ENCODE measurements at places on chromosomes 1 and 21.

- no peak for DNase-seq
Measured at GRCh38 chr1:181430015-181430885, 53.1 kb upstream of the CACNA1E start.

DNA sequence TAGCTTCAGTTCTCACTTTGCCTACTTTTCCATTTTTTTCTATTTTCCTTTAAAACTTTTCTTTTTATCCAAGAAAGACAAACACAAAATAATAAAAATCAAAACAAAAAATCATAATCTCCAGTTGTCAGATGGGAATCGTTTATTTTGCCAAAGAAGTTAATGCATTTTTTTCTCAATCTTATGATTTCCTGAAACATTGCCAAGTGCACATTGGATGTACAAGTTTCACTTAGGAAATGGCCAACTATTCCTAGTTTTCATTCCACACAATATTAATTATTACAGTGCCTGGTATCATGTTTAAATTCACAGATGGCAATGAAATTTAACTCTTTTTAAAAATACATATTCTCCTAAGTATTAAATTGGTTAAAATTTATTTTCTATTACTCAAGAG, 1050.5 kb downstream of the TTLL7 start:
- no peak for DNase-seq

DNA sequence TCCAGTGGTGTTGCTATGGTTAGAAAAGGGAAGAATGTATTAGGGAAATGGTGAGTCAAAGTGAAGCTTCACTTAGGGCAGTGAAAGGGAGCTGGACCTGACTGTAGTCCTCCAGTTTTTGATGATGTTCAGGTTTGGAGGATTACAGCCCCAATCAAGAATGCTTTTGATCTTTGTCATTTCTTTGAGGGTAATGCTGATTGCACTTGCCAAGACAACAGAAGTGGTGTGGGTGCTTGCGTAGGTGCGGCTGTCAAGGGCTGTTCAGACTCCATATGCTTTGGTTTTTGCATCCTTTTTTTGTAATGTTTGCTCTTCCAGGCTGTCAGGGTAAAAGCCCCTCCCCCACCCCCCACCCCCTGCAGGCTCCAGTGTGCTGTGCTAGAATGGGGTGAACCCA, 38.9 kb downstream of the HHAT start:
- no peak for DNase-seq

- DNase-seq: no peak
Measured at GRCh38 chr1:15148004-15148403, 5.5 kb upstream of the TMEM51 start.

DNA sequence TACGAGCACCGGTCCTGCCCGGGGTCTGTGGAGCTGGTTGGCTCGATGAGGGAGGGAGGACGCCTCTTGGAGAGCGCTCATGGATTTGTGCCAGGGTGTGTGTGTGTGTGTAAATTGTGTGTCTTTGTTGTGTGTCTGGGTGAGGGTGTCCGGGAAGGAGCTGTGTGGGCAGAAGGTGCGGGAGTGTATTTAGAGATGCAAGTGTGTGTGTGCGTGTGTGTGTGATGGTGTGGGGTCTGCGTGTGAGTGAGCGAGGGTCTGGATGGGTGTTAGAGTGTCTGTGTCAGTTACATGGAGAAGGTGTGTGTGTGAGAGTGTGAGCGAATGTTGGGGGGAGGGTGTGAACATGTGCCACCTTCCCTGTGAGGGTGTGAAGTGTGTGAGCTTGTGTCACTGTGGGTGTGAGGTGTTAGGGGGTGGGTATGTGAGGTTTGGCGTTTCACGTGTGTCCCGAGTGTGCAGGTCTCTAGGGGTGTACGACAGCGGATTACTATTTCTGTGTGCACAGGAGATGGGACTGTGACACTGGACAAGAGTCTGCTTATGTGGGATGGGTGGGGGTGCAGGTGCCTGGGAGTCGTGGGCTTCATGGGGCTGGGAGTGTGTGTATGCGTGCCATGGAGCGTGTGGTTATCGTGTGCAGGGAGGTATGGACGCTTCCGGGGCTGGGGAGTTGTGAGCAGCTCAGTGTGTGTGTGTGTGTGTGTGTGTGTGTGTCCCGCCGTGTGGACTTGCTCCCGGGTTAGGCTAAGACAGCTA, 880 bp downstream of the IGSF21 start:
- no peak for DNase-seq

GRCh38 chr1:21520899-21521716, 11.9 kb downstream of the ALPL start:
- DNase-seq: no peak

DNA sequence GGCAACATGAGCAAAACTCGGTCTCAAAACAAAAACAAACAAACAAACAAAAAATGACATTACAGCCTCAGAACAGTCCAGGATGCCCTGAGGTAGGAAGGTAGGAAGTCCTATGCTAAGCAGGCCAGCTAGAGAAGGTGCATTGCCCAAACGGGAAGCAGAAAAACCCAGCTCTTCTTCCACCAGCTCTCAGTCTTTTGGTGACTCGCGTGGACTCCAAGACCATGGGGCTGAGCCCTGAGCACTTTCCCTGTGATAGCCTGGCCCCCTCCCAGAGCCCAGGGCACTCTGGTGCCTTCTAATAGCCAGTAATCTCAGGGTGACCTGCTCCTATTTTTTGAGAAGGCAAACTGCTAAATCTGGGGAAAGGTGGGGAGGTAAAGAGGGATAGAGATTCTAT, 16.1 kb downstream of the PHLDA3 start:
- no peak for DNase-seq

DNA sequence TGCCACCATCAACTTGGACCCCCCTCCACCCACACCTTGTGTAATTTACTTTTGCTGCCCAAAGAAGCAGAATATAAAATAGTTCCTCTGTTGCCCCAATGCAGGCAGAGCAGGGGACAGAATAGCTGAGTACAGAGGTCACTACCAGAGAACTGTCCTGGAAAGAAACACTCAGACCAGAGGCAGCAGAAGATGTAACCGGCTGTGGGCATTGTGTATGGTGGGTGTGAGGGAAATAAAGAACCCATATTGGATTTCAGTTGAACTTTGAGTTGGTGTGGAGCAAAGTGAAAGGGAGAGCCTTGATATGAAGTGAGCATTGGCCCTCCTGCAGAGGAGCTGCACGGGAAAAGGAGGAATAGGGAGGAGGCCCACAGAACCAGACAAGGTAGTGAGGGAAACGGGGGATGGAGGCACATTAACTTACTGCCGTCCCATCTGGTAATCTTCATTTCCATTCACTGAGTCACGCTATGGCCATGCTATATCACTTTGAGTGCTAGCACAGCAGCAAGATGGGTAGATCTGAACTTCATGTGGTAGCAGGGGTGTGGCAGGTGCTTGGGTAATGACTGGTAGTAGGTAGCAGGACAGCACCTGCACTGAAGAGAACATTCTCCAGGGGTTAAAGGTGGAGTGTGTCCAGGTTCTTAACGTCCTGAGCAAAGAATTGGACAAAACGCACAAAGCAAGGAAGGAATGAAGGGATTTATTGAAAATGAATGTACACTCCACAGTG, 56.3 kb upstream of the FBXO28 start:
- DNase-seq: no peak

- no peak for DNase-seq
Measured at GRCh38 chr21:17146426-17146825, 366.4 kb upstream of the CXADR start.

DNA sequence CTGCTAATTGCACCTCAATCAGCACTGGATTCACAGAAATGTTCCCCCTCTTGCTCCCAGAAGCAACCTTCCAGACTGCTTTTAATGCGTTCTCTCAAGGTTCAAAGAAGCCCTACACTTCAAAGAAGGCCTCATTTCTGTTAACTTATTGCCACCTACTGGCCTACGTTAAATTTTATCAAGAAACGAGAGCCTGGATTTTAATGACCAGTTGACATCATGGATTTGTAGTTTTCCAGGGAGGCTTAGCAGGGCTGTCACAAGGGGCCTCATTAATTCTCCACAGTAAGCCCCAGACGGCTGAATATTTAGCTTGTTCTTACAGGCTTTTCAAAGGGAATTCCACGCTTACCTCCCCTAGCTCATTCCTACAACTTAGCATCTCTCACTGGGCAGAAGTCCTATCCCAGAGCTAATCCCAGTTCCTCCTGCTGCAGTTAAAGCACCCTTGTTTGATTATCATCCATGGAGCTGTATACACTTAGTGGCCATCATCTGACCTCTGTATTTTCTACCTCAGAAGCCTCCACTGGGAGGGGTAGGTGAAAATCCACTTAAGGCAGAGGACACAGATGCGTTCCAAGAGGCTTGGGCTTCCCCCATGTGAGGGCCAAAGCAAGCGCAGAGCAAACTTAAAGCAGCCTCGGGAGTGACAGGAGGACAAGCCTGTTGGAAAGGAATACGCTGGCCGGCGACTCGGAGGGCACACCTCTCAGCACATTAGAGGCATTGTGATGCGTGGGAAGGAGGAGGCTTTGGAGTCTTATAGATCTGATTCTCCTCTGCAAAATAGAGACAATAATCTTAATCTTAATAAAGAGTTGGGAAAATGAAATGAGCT, 32.2 kb upstream of the CYP4X1 start:
- no peak for DNase-seq

- no peak for DNase-seq
Measured at GRCh38 chr1:162838863-162839262, 22.1 kb downstream of the CCDC190 start.

DNA sequence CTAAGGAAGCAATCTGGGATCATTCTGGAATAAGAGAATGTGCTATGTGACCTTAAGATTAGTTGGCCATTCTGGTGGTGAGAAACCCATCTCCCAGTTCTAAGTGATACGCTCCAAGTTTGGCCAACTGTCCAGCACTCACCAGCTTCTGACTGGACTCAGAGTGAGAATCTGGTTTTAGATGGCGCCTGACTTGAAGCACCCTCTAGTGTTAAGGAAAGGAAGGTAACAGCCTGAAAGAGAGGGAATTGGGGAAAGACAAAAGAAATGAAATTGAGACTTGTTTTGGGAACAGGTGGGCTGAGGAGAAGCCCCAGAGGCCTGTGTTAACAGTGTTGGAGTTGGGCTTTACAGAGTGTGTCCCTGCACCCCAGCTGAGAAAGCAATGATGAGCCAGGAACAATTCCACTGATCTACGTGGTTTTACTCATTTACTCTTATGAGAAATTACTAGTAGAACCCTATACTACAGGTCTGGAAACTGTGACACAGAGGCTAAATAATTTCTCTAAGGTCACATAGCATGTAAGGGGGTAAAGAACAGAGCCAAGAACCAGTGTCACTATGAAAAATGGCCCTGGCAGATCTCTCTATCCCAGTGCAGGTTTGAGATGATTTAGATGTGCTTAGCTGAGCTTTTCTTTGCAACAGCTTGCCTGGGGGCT, 9.3 kb upstream of the FCAMR start:
- no peak for DNase-seq

DNA sequence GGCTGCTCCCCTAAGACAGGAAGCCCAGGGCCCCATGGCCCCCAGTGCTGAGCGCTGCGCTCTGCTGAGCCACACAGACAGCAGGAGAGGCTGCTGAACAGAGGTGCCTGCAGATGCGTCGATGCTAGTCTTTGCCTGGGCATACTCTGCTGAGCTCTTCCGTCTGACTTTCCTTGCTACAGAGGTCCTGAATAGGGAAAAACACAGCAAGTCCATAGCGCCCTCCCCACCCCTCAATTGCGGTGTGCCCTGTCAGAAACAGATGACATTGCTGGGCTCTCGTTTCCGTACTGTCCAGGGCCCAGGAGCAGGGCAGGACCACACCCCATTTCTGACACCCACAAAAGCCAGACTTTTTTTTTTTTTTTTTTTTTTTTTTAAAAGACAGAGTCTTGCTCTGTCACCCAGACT, 252.5 kb downstream of the SDCCAG8 start:
- DNase-seq: no peak

- DNase-seq: no peak
Measured at GRCh38 chr21:29164323-29164942, 34.0 kb downstream of the MAP3K7CL start.

DNA sequence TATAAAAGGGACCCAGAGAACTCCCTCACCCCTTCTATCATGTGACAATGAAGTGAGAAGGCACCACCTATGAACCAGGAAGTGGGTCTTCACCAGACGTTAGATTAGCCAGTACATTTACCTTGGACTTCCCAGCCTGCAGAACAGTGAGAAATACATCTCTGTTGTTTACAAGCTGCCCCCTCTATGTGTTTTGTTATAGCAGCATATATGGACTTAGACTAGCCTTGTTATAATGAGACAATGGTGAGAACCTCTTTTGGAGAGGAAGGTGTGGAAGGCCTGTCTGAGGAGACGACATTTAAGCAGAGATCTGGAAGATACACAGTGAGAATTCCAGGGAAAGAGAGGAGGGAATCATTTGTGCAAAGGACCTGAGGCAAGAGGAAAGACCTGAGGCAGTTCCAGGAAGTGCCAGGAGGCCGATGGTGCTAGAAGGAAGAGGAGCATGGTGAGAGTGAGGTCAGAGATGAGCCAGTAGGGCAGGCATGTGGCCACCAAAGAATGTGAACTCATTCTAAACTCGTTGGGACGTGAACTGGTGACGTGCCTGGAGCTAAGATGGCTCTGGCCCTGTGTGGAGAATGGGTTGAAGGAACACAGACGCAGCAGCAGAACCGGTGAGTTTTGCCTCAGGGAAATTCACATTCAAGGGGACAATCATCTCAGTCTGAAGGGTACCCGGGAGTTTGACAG, 98.9 kb upstream of the IRF2BP2 start:
- DNase-seq: no peak

GRCh38 chr1:24051206-24051945, 60.6 kb downstream of the MYOM3 start:
- DNase-seq: no peak

- DNase-seq: no peak
Measured at GRCh38 chr1:67787746-67788145, 45.5 kb downstream of the GNG12 start.

- DNase-seq: no peak
Measured at GRCh38 chr1:64848136-64848535, 103.3 kb downstream of the RAVER2 start.

DNA sequence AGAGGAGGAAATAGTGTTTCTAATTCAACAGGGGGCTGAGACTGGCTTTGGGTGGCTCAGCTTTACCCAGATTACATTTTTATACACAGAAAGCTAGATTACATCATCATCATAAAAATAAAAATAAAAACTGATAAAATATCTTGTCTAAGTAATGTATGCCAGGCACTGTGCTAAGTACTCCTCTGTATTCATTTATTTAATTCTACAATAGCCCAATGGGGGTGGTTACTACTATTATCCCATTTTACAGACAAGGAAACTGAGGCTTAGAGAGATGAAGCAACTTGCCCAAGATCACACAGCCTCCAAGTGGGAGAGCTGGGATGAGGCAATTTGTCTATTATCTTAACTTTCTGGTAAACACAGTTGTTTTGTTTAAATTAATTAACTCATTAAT, 62.3 kb upstream of the ECE1 start:
- DNase-seq: no peak

- no peak for DNase-seq
Measured at GRCh38 chr21:41246808-41247207, 69.8 kb upstream of the FAM3B start.

GRCh38 chr1:47219590-47220220, 12.3 kb downstream of the TAL1 start:
- DNase-seq: no peak

- DNase-seq: no peak
Measured at GRCh38 chr1:231936983-231937775, 310.6 kb downstream of the DISC1 start.

All from cortex of kidney (tissue), 1 donor.